ENCODE measurements at places on chromosomes 3 and 15.

DNA sequence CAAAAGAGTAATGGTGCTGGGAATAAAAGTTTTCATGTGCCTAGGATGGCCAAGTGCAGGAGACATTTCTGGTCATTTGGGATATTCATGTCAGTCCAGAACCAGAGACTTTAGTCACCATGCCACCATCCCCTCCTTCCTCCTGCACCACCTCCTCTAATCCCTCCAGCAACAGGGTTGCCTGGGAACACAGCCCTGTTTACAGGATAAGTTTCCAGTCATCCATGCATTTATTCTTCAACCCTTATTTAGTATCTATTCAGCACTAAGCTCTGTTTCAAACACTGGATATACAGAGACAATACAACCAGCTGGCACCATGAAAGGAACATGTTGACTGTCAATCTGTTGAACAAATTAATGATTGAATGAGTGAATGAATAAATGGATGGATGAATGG lies 211.7 kb downstream of the CLSTN2 start:
- no peak for DNase-seq

GRCh38 chr3:195048059-195048905 lies 222.7 kb downstream of the XXYLT1 start:
- no peak for DNase-seq

DNA sequence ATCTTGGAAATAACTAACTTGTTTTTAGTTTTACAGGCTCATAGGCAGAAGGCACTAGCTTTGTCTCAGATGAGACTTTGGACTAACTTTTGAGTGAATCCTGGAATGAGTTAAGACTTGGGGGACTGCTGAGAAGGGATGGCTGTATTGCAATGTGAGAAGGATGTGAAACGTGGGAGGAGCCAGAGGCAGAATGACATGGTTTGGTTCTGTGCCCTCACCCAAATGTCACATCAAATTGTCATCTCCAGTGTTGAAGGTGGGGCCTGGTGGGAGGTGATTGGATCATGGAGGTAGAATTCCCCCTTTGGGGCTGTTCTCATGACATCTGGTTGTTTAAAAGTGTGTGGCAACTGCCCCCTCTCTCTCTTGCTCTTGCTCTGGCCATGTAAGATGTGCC lies 28.8 kb upstream of the CCDC50 start:
- DNase-seq = no peak

DNA sequence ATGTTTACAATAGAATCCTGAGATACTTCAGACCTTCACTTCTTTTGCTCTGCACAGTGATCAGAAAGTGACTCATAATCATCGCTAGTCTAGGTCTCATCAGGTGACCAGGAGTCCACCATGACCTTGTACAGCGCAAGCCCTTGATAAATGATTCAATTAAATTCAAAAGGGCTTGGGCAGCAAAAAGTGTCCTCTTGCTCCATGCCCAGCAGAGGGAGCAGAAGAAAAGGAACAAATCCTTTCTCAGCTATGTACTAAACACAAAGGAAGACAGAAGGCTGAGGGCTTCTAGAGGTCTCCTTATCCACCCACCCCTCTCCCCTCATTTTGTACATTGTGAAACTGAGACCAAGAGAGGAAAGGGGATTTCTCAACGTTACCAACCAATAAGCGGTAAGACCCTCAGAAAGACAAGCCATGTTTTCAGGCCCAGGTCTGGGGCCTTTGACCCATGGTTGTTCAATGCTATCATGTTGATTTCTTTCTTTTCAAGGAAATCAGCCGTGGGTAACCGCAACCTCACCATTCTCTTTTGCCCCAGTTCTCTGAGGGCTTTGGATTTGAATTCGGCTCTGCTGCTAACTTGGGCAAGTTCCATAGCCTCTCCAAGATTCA lies 74.8 kb downstream of the AQP9 start:
- DNase-seq = no peak

DNA sequence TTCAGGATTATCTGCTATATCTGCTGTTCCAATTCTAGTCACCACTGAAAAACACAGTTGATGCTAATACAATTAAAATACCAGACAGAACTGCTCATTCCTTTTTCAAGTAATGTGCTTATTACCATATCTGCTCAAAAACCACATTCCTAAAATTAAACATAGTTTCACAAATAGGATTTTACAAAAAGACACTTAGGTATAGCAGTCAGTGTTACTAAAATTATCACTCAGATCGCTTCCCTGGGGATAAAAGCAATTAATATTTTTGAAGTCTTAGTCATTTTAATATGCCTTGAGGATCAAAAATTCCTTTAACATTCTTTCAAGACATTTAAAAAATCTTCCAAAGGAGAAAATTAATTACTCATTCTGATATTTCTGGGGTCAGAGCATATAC lies 71.5 kb downstream of the RAD18 start:
- no peak for DNase-seq

DNA sequence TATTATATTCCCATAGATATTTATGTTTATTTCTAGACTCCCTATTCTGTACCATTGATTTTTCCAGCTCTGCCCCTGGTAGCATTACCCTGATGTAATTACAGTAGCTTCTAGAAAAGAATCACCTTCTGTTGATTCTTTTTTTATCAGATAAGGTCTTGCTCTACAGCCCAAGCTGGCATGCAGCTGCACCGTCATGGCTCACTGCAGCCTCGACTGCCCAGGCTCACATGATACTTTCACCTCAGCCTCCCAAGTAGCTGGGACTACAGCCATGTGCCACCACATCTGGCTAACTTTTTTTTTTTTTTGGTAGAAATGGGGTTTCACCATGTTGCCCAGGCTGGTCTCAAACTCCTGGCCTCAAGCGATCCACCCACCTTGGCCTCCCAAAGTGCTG lies 41.8 kb downstream of the SLC24A1 start:
- DNase-seq = no peak

DNA sequence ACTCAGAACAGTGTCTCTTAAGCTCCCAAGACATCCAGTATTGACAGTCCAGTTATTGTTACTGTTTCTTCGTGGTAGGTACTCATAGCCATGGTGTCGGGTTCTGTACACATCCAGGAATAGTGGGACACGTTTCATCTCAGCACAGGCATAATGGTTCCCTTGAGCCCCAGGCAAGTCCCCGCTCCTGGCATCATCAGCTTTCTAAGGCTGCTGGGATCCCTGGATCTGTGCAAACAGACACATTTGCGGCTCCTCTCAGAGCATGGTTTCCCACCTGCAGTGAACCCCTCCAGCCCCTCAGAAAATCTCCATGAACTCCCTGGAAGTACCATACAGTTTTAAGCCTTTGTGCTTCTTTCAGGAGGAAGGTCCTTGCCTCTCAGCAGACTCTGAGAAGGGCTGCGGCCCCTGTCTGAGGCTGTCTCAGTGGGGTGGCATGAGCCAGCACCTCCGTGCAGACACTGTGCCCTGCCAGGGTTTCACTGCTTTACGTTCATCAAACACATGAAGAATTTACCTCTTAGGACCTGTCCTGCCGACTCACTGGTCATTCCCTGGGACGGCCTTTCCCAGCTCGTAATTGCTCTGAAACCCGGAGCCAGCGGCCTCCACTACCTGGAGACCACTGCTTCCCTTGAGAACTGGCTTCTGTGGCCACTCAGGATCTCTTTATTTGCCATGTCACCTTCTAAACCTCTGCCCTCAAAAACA lies 124.9 kb downstream of the LRRK1 start:
- DNase-seq = no peak

GRCh38 chr3:30309961-30310954 lies 296.1 kb upstream of the TGFBR2 start:
- no peak for DNase-seq

DNA sequence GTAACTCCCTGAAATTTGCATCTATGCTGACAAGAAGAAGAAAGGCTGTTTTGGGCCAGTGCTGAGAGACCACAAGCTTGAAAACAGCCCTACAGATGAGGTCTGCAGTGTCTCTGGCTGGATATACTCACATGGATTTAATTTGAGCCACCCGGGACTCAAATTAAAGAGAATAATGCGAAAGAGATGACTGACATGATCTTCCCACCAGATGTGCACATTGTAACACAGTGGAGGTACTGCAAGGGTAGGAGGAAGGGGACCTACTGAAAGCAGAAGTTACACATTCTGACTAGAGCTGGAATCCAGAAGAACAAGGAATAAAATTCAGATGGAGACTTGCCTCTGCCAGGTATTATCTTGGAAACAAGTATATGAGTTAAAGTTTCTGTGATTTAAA lies 728.3 kb upstream of the SGO1 start:
- DNase-seq = no peak

GRCh38 chr3:94303266-94303665 lies 240.4 kb downstream of the NSUN3 start:
- no peak for DNase-seq

DNA sequence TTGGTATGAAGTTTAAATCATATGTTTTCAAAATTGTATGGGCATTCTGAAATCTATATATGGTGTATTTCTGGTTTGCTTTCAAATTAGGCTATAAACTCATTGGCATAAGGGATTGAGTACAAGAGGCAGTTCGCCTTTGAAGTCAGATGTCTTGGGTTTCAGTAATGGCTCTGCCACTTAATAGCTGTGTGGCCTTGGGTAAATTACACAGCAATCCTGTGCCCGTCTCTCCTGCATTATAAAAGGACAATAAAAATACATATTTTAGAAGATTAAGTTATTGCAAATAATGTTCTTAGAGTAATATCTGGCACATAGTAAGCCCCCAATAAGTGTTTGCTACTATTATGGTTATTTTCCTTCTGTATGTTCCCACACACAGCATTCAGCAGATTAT lies 20.4 kb upstream of the STRIT1 start:
- DNase-seq = no peak

GRCh38 chr3:71195492-71195891 lies 388.0 kb downstream of the FOXP1 start:
- DNase-seq = no peak

DNA sequence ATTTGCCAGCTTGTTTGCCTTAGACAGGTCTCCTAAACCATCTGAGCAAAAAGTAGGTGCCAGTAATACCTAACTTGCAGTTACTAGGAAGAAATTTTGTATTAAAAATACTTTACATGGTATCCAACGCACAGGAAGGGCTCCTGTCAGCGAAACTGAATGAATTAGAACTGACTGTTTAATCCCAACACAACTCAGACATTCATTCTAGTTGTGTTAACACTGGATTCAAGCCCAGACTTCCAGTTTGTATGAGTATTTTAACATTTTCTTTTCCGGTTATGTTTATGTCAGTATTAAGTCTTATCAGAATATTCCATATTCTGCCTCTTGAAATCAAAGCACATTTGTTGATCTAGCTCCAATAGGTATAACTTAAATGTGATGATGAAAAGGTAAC lies 82.0 kb upstream of the SOX2 start:
- DNase-seq = no peak

DNA sequence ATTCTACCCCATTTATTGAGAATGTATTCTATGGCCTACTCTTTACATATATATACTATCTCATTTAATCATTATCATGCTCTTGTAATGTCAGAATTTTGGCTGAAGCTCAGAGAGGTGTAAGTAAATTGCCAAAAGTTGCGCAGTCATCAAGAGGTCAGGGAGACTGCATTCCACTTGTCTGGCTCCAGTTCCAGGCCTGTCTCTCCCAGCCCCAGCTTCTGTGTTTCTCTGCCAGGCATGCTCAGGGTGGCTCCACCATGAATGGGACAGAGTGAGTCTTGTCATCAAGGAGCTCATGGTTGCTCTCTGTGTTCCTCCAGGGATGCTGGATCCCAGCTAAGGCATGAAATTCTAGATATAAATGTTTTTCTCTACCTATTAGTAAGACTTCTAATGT lies 635.1 kb upstream of the MDFIC2 start:
- no peak for DNase-seq

- DNase-seq = no peak
These were observed 7.9 kb upstream of the RPP14 start for GRCh38 chr3:58298190-58298589.

DNA sequence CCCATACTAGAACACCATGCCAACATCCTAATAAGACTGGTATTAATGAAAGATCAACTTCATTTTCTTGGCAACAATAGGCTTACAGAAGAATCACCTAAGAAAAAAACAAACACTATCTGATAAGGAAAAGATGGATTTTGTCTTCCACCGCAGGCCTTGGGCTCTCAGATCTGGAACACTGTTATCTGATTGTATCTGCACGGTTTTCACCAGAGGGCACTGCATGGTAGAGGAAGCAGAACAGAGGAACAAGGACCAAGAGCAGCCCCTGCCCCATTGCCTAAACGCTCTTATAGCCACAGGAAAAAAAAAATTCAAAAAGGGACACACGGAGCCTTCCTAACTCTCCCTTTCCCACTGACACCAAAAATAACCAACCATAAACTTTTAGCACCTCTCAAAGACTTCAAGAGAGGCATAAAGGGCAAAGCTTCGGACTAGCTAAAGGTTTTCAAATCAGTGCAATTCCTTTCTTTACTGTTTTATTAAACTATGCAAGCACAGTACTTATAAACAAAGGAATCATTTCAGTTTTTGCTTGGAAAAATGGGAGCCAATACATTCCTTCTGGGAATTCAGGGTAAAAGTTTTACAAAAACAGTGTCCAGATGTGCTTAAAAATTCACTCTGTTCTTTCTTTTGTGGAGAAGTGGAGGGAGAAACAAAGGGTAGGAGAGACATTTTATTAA lies 23.3 kb downstream of the IL17RD start:
- no peak for DNase-seq

- no peak for DNase-seq
These were observed 31.4 kb upstream of the SEC13 start for GRCh38 chr3:10352146-10352911.

DNA sequence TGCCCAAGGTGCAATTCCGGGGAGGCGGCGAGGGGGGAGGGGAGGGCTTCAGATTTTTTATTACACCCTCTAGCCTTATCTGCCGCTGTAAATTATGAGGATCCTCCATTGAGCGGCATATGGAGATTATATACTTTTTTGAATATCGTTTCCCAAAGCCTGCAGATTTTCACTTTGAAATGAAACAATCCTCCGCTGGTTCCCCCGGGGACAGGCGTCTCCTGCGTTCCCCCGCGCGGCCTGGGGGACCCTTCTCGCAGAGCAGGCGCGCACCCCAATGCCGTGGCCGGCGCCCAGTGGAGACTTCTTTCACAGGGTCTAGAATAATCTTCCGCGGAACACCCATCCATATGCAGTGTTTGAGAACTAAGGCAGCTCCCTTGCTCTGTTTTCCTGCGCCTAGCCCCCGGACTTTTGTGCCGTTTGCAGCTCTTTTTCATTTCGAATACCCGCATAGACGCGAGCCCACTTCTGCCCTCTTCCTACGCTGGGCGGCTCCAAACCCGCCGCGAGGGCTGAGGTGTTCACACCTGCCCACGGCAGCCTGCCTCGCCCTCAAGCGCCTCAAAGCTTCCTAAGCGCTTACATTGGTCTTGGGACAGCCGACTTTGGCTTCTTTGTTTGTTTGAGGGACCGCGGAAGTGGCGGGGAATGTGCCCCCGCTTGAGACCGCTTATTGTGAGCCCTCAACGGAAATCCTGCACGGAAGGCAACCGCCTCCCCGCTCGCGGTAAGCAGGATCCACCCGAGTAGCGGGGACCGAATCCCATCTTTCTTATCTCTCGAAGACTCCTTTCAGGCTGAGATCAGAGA lies 7.5 kb downstream of the SOX14 start:
- DNase-seq = no peak

All from stimulated activated CD8-positive, alpha-beta memory T cell treated with anti-CD3 and anti-CD28 coated beads, Interleukin-4, amount 100 ng/mL, for 1 hour (primary cell).